ENCODE measurements at places on chromosomes 6 and 20.

- DNase-seq: no peak
Observed at GRCh38 chr6:61134028-61134427, 1152.0 kb downstream of the KHDRBS2 start.

DNA sequence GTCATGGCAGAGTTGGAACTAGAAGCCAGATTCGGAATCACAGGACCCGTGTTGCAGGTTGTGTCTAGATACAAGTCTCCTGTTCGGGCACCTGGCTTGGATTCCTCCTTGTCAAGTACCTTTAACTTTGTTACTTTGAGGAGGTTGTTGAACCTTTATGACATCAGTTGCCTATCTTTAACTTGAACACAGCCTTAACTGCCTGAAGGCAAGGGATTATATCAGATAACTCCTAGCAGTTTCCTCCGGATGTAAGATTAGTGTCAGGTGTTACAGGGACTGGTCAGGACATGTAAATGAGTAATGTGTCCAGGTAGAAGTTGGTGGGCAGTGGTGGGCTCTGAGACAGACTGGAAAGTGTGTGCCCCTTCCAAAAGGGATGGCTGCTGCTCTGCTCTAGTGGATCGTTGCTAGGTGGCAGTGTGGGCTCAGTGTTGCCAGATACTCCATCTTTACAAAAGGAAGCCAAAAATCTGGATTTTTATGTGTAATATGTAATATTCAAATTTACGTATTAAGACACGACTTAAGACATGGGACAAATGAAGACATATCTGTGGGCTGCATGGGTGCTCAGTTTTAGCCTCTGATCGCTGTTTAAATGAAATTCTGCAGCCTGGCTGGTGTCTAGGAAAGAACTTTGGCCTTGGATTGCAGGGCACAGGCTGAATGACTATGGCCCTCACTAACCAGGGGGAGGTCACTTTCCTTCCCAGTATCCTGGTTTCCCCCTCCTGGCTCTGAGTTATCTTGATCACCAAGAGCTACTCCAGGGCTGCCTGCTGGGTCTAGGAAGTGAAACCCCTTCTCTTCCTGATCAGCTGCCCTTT, 27.1 kb downstream of the CHMP4B start:
- DNase-seq: no peak

GRCh38 chr6:8181951-8182845, 79.8 kb upstream of the EEF1E1 start:
- no peak for DNase-seq

DNA sequence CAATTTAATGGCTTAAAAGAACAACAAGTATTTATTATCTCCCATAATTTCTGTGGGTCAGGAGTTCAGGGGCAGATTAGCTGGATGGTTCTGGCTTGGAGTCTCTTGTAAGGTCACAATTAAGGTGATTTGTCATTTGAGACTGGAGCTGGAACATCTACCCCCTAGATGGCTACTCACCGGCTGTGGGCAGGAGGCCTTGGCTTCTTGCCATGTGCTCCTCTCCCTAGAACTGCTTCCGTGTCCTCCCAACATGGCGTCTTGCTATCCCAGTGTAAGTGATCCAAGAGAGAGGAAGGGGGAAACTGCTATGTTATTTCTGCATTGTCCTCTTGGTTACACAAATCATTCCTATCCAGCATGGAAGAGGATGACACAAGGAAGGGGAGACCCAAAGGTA, 210.2 kb upstream of the ECI2 start:
- DNase-seq: no peak

DNA sequence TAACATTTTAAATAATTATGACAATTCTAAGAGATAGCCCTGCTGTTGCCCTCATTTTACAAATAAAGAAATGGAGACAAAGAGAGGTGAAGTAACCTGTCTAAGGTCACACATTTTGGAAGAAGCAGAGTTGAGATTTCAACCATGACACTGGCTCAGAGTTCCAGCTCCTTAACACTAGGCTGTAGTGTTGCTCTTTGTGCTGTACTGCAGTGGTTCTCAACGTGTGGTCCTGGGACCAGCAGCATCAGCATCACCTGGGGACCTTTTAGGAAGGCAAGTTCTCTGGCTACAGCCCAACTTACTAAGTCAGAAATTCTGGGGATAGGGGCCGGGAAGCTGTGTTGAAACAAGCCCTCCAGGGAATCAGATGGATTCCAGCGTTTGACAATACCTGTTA, 62.4 kb upstream of the FERMT1 start:
- no peak for DNase-seq

GRCh38 chr6:163252061-163252591, 162.4 kb upstream of the QKI start:
- DNase-seq: no peak

GRCh38 chr20:288956-289692, 1.4 kb downstream of the C20orf96 start:
- no peak for DNase-seq

GRCh38 chr6:131029626-131030297, 33.3 kb downstream of the EPB41L2 start:
- no peak for DNase-seq

DNA sequence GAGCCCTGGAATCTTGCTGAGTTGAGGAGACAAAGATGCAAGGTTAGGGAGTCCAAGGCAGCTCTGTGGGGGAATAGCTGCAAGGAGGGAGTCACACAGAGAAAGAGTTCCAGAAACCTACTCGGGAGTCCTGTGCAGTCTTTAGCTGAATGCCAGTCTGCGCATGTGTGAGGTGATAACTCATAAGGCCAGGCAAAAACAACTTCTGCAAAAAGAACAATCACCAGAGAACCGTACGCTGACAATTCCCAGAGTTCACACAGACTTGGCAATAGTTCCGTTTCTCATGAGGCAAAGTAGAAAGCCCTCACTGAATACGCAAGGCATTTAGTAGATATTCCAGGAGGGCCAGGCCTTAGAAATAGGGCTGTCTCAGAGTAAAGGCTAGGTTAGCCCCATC, 135.2 kb upstream of the TAB2 start:
- DNase-seq: no peak

DNA sequence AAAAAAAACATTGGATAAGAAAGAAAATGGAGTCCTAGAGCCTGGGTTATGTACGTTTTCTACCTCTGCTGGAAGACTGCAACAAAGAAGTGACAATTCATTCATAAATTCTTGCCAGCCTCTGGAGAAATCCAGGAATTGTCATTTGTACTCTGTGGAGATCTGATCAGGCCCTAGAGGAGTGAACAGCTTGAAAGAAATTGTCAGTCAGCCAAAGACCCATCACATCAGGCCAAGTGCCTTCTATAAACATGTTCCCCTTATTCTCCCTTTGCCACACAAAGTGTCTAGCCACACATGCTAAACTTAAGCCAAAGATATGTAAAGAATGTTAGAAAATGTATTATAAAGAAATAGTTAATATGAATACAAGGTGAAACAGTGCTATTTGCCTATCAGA, 152.4 kb downstream of the ADAT2 start:
- DNase-seq: no peak

- no peak for DNase-seq
Observed at GRCh38 chr6:167396068-167396658, 71.3 kb downstream of the TTLL2 start.

- no peak for DNase-seq
Observed at GRCh38 chr20:59515013-59515905, 89.1 kb upstream of the PHACTR3 start.
